ENCODE measurements at places on chromosomes 13 and 19.

DNA sequence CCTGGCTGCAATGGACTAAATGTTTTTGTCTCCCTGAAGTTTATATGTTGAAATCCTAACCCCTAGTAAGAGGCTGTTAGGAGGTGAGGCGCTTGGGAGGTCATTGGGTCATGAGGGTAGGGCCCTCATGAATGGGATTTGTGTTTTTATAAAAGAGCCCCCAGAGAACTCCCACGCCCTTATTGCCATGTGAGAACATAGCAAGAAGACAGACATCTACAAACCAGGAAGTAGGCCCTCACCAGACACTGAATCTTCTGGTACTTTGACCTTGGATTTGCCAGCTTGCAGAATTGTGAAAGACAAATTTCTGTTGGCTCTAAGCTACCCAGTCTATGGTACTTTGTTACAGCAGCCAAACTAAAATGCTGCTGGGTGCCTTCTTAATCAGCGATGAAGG, 96.1 kb upstream of the SPATA13 start:
- DNase-seq, result no peak

- DNase-seq, result no peak
Measured at GRCh38 chr19:18644196-18645034, 7.6 kb downstream of the KLHL26 start.

GRCh38 chr19:23774106-23774505, 15.4 kb upstream of the ZNF681 start:
- DNase-seq, result no peak

- DNase-seq, result no peak
Measured at GRCh38 chr19:14542711-14543328, 13.4 kb downstream of the TECR start.

GRCh38 chr13:66482836-66483235, 747.3 kb downstream of the PCDH9 start:
- no peak for DNase-seq

GRCh38 chr13:27973291-27973690, 4.2 kb upstream of the CDX2 start:
- no peak for DNase-seq

GRCh38 chr13:54484166-54484565, 1455.6 kb downstream of the OLFM4 start:
- DNase-seq, result no peak

GRCh38 chr19:35476149-35476548, 14.1 kb downstream of the KRTDAP start:
- no peak for DNase-seq

GRCh38 chr19:8085598-8086408, 33.2 kb downstream of the CCL25 start:
- DNase-seq, result no peak

- no peak for DNase-seq
Measured at GRCh38 chr19:48367855-48368254, 3.7 kb downstream of the SYNGR4 start.

- DNase-seq, result no peak
Measured at GRCh38 chr13:101706651-101707050, 254.2 kb downstream of the ITGBL1 start.

- DNase-seq, result no peak
Measured at GRCh38 chr19:46056536-46056935, 15.7 kb upstream of the IGFL4 start.

- DNase-seq, result no peak
Measured at GRCh38 chr19:29893606-29894284, 48.3 kb upstream of the URI1 start.

DNA sequence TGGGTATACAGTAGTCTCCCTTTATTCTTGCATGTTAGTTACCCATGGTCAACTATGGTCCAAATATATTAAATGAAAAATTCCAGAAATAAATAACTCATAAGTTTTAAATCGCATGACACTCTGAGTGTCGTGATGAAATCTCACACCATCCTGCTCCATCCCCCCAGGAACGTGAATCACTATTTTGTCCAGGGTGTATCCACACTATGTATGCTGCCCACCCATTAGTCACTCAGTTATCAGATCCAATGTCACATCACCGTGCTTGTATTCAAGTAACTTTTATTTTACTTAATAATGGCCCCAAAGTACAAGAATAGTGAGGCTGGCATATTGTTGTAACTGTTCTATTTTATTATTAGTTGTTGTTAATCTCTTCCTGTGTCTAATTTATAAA, 115.8 kb upstream of the SERP2 start:
- DNase-seq, result no peak

- DNase-seq, result no peak
Measured at GRCh38 chr19:277581-278165, 13.5 kb downstream of the PLPP2 start.

GRCh38 chr13:109678459-109678858, 107.9 kb downstream of the IRS2 start:
- no peak for DNase-seq

GRCh38 chr19:55086730-55087541, 11.3 kb downstream of the EPS8L1 start:
- DNase-seq, result peak; percentile 54

GRCh38 chr13:21556051-21556450, 47.9 kb downstream of the MICU2 start:
- DNase-seq, result no peak

- DNase-seq, result no peak
Measured at GRCh38 chr13:103350147-103350546, 283.9 kb upstream of the SLC10A2 start.

DNA sequence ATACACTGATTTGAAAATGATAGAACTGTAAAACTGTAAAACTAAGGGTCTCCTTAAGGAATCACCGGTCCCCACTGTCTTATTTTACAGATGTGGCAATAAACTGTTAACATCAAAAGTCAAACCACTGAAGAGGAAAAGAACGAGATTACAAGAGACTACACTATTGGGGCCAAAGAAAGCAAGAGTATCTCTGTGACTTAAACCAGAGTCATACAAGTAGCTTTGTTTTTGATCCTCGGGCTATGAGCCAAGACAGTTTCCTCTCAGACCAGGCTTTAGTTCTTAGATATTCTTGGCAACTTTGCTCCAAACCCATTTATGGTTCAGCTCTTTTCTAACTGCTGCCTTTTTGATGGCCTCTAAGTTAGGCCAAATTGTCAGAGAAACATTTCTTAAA, 113.8 kb downstream of the TBC1D4 start:
- no peak for DNase-seq

DNA sequence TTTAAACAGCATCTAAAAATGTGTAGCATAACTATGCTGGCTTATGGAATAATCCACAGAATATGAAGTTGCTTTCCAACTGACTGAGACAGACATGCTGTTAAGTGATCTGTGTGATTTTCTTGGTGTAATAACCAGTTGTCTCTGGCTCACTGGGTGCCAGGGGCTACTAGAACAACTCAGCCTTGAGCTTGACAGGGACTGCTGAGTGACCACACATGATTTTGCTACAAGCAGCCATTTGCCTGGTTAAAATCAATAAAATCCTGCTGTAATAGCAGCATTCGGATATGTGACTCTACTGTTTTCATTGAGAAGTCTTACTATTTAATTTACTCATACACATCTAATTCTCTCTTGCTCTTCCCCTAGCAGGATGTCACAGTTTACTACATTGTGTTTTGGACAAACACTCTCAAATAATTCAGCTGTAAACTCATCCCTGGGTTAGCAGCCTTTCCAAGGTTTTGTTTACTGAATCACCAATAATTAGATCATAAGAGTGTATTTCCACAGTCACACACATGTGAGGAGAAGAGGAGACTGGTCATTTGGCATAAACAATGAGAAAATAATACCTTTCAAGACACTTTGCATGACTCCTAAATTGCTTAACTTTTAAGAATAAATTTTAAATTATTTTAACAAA, 426.2 kb downstream of the PCDH9 start:
- no peak for DNase-seq

DNA sequence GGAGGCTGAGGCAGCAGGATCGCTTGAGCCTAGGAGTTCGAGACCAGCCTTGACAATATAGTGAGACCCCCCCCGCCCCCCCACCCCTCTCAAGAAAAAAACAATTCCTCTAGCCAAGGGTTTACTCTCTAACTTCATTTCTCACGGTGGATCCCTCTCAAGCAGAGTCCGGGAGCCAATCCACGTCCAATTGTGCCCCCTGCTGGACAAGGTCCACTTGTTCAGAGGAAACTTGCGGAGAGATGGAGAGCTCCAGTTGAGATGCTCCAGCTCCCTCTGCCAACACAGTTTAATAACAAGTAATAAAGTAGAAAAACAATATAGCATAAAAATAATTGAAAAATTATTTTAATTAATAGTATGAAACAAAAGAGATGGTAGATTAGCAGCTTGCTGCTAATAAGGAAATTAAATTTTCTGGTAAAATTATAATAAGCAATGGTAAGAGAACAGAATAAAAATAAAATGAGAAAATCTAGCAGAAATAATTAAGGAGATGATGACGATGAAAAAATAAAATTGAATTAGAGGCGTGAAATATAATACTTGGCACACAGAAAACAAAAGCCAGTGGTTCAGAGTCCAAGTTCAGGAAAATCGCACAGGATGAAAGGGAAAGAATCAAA, 14.5 kb upstream of the SIGLEC14 start:
- DNase-seq, result peak; percentile 56

GRCh38 chr19:18480006-18480691, 41.7 kb downstream of the ELL start:
- no peak for DNase-seq

DNA sequence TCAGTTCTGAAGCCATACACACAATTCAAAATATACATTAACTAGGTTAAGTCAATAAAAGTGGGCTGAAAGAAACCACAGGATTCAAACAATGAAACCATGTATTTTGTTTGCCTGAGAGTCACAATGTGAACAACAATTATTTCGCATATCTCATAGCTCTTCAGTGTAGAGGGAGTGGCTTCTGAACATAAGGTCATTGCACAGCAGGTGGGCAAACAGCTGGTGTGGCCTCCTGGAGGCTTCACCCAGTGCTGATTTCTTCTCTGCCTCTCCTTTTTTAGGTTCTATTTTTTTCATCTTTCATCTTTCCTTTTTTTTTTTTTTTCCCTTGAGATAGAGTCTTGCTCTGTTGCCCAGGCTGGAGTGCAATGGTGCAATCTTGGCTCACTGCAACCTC, 40.4 kb upstream of the ZNF254 start:
- no peak for DNase-seq

- no peak for DNase-seq
Measured at GRCh38 chr19:29510701-29511265, 15.0 kb upstream of the VSTM2B start.

GRCh38 chr19:5137571-5138124, 168.7 kb downstream of the KDM4B start:
- no peak for DNase-seq

DNA sequence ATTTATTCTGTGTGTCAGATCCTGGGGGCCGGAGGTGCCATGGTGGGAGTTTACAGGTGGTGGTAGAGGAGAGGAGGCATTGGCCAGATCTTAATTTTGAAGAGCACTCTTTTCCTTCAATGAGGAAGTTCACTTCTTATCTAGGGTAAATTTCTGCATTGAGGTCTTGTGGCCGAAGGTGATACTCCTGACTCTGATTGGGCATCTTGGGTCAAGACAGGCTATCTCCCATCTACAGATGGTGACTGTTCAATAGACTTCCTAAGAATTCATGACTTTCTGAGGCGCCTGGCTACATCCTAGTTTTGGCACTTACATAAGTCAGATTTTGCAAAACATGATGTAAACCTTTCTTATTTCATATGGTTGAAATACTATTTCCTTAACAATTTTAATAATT, 135.2 kb downstream of the SUCLA2 start:
- no peak for DNase-seq

GRCh38 chr13:107864543-107865317, 350.6 kb downstream of the LIG4 start:
- DNase-seq, result no peak

GRCh38 chr19:49173198-49173597, 15.6 kb downstream of the TRPM4 start:
- DNase-seq, result no peak

DNA sequence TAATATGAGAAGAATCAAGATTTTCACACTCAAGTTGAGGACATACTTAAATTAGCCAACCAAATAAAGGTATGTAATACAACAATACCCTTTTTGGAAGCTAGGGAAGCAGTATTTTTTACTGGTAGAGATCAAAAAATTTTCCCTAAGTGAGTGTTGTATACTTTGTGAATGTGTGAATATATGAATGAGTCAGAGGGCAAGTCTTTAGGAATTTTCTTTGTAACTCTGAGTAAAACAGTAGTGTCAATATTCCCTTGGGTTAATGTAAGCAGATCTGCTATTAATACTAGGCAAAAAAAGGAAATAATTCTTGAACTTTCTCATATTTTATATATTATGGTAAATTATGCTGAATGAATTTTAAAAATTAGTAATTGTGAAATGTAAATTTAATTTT, 1161.8 kb upstream of the MIR17HG start:
- no peak for DNase-seq

DNA sequence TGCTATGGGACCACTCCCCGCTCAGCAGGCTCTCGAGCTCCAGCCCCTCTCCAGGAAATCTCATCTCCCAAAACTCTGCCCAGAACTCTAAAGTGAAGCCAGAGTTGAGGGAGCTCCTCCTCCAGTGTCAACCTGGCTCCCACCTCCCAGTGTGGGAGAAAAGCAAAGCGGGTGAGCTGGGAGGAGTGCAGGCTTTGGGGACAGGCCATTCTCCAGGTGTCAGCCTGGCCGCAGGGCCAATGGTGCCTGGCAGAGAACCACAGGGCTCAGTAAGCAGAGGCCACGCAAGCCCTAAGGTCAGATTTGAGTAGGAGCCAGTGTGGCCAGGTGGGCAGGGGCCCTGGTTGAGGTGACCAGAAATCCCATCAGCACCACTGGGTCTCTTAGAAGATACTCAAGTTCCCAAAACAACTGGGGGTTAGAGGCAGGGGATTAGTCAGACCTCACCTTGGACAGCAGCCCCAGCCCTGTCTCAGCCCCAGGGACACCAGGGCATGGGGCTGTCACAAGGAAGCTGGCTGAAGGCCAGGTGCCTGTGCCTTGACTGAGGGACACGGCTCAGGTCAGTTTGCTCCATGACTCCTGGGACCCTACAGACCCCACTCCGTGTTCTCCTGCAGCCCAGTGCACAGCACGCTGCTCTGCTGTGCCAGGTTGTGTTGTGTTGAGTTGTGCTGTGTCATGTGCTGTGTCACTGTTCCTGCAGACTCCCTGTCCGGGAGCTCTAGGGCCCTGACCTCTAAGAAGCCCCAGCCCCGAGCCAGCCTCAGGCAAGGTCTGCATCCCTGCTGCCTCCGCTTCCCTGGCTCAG, 2.8 kb upstream of the ZNF181 start:
- no peak for DNase-seq

DNA sequence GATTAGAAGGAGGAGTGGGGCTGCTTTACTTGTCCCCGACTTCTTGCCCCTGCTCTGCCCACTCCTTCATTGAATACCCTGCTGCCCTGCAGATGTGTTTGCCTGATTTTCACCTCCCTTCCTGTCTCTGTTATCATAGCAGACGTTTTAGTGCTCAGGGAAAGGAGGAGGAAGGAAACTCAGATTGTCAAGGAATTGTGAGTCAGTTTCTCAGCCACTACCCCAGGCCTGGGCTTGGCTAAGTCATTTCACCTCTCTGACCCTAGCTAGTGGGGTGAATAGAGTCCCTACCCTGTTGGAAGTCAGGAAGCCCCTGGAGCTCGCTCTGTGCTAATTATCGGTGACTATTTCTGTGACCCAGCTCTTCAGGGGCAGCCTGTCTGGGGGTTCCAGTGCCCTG, 3.9 kb downstream of the BCKDHA start:
- DNase-seq, result no peak
